ENCODE measurements at places on chromosomes 16 and 17. TPM values are rescaled to one million over a fixed set of nuclear protein-coding genes. Genes with fewer than 3 reads are reported as not detected.
A peak's percentile ranks its signal among the peaks of the same experiment; 100 is the strongest.

- no peaks in the 10 kb centered on the region for H3K36me3 ChIP-seq
- H3K4me3 ChIP-seq, result no peak overlapping the region
- H3K27me3 ChIP-seq, result no peaks in the 10 kb centered on the region
- no peak overlapping the region for H3K27ac ChIP-seq
- no peak for DNase-seq
These were observed 22.2 kb downstream of the ZNF75A start for GRCh38 chr16:3327514-3327913.

GRCh38 chr17:74962622-74963394 lies 9.8 kb downstream of the HID1 start:
- H3K27ac ChIP-seq, result no peak overlapping the region
- H3K4me1 ChIP-seq, result no peaks in the 10 kb centered on the region
- no peaks in the 10 kb centered on the region for H3K27me3 ChIP-seq
- H3K36me3 ChIP-seq, result no peaks in the 10 kb centered on the region
- DNase-seq, result no peak

- peaks cover 12% of the 10 kb centered on the region for H3K27me3 ChIP-seq
- peak; percentile 78 for DNase-seq
- H3K4me1 ChIP-seq, result peaks cover 22% of the 10 kb centered on the region
- H3K36me3 ChIP-seq, result peaks cover 79% of the 10 kb centered on the region
- no peak overlapping the region for H3K4me3 ChIP-seq
These were observed 7.1 kb downstream of the HAS3 start for GRCh38 chr16:69112285-69113129.

Gene ABCA5
- total RNA-seq, result 22.1 TPM

Gene LGALS3BP
- total RNA-seq, result 180 TPM

Gene PRKCB
- total RNA-seq, result 189 TPM

DNA sequence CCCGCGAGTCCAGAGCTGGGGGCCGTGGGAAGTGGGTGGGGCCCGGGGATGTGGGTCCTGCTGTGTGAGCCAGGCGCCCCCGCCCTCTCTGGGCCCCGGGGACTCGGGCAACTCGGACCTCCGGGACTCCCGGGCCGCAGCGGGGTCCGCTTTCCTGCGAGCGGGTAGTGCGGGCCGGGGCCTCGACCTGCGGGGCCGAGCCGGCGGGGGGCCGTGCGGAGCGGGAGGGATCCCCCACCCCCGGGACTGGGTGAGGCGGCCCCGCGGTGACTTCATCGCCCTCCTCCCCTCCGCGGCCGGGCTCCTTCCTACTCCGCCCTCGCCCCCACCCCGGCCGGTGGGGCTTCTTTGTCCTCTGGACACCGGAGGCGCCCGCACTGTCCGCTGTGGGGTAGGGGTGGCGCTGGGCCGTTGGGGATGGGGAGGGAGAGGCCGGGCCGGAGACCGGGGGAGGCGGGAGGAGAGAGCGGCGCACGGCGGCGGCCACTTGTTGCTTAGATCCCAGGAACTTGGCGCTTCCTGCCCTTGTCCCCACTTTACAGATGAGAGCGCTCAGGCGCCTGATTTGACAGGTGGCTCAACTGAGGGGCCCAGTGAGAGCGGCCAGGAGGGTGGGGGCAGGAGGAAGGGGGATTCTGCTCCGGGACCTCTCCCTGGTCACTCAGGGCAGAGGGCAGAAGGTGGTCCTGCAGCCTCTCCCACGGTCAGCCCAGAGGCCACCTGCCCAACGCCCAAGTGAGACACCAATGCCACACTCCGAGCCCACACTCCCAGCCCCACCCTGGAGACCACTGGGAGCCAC lies 874 bp downstream of the CMTM3 start:
- peak overlapping the region; percentile 86 for H3K27ac ChIP-seq
- no peaks in the 10 kb centered on the region for H3K27me3 ChIP-seq
- H3K36me3 ChIP-seq, result peaks cover 14% of the 10 kb centered on the region
- H3K4me3 ChIP-seq, result peak overlapping the region; percentile 94
- peaks cover 38% of the 10 kb centered on the region for H3K4me1 ChIP-seq

DNA sequence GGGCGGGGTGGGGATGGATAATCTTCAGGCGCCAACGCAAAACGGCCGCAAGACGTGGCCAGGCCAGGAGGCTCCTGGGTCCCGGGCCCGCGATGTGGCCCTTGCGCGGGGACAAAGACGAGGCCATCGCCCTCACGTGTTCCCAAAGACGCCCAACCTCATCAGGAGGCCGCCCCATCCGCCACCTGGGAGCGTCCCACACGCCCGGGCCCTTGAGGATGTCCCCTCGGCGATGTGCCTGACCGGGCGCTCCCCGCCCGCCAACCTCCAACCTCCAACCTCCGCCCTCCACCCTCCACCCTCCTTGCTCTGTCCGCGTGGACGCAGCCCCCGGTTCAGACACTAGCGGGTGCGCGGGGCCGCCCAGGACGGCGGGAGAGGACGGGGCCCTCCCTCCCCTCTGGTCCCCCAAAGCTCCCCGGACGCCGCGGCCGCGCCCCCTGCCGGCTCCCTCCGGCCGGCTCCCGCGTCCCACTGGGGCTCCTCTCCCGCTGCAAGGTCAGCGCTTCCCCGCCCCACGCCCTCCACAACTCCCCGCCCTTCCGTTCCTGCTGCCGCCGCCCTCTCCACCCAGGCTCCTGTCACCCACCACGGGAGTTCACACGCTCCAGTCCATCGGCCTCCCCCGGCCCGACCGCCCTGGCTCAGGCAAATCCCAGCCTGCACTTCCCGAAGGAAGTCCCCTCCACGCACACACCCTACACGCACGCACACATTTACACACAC lies 250.8 kb upstream of the RPL38 start:
- peak overlapping the region; percentile 28 for H3K4me3 ChIP-seq
- H3K27me3 ChIP-seq, result peaks cover 8% of the 10 kb centered on the region
- no peaks in the 10 kb centered on the region for H3K36me3 ChIP-seq
- H3K27ac ChIP-seq, result no peak overlapping the region
- peaks cover 8% of the 10 kb centered on the region for H3K4me1 ChIP-seq

DNA sequence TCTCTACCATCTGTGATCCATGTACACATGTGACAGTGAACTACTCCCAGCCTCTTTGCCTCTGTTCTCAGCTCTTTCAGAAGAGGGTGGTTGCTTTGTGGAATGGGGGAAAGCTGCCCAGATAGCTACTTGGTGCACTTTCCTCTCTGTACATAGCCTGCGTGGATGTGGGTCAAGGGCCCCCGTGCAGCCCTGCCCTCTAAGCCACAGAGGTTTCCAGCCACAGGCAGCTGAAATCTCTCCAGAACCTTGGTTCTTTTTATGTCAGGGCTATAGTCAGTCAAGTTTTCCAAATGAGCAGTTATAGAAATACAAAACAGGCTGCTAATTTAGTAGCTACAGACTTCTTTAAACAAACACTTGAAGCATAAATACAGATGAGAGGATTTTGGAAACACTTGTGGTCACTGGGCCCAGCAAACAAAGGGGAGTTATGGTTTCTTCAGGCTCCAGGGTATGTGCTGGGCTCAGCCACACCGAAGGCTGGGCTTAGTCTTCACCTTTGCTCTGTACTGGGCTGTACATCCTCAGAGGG lies 199.7 kb upstream of the ASIC2 start:
- H3K27me3 ChIP-seq, result no peaks in the 10 kb centered on the region
- H3K4me3 ChIP-seq, result no peak overlapping the region
- H3K4me1 ChIP-seq, result no peaks in the 10 kb centered on the region
- DNase-seq, result no peak
- H3K27ac ChIP-seq, result no peak overlapping the region

Gene ATP2A1
- total RNA-seq, result 0.26 TPM

DNA sequence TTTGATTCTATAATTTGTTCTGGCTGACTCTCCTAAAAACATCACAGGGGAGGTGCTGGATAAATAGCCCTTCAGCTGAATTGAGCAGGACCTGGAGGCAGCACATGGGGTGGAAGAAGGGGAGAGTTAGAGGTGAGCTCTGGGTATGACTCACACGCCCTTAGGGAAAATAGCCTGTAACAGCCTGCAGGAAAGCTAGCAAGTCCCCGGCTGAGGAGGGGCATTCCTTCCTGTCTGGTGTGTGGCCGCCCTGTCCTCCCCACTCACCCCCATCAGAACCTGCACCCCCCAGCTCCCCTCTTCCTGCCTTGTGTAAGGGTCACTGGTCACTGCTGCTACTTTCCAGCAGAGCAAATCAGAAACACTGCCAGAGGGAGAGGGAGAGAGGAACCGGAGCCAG lies 187.4 kb downstream of the C16orf95 start:
- no peaks in the 10 kb centered on the region for H3K36me3 ChIP-seq
- no peak for DNase-seq
- H3K4me3 ChIP-seq, result no peak overlapping the region
- peaks cover 6% of the 10 kb centered on the region for H3K27me3 ChIP-seq
- H3K4me1 ChIP-seq, result no peaks in the 10 kb centered on the region

DNA sequence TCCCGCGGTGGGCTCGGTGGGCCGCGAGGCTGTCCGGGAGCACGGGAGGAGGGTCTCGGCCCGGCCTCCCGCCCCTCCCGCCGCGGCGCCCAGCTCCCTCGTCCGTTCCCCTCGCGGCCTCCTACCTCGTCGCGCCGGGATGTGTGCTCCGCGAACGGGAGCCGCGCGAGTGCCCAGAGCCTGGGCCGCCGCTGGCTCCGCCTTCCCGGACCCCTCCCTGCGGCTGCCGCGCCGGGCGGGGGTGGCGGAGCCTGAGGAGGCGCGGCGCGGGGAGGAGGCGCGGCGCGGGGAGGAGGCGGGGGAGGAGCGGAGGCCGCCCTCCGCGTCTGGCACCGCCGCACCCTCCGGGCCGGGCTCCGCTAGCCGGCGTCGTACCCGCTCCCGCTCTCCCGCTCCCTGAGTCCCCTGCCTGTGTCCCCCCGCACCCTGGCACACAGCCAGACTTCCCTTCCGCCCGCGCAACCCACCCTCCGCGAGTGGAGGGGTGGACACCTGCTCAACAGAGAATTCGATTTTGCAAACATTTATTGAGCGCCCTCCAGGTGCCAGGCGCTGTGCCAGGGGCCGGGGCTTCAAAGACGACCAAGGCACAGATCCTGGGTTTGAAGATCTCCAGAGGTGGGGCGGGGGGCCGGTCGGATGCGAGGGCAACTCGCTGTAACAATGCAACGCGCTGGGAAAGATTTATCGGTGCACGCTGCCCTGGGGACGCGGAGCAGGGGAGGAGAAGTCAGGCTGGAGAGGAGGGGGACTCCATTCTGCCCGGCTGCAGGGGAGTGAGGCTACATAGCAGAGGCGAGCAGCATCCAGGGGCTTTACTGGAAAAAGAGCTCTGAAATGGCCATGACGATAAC lies at the start of gene MPP3:
Gene MPP3 (minus strand): TSS at position 171 of the 854 bp plus-strand sequence. CDS start 1,240 bp downstream, outside the sequence.
- no peaks in the 10 kb centered on the region for H3K27me3 ChIP-seq
- H3K27ac ChIP-seq, result peak within 1 kb of the TSS; percentile 47
- peak; percentile 79 for DNase-seq
- H3K4me1 ChIP-seq, result peaks cover 7% of the 10 kb centered on the region
- no peaks in the 10 kb centered on the region for H3K36me3 ChIP-seq

DNA sequence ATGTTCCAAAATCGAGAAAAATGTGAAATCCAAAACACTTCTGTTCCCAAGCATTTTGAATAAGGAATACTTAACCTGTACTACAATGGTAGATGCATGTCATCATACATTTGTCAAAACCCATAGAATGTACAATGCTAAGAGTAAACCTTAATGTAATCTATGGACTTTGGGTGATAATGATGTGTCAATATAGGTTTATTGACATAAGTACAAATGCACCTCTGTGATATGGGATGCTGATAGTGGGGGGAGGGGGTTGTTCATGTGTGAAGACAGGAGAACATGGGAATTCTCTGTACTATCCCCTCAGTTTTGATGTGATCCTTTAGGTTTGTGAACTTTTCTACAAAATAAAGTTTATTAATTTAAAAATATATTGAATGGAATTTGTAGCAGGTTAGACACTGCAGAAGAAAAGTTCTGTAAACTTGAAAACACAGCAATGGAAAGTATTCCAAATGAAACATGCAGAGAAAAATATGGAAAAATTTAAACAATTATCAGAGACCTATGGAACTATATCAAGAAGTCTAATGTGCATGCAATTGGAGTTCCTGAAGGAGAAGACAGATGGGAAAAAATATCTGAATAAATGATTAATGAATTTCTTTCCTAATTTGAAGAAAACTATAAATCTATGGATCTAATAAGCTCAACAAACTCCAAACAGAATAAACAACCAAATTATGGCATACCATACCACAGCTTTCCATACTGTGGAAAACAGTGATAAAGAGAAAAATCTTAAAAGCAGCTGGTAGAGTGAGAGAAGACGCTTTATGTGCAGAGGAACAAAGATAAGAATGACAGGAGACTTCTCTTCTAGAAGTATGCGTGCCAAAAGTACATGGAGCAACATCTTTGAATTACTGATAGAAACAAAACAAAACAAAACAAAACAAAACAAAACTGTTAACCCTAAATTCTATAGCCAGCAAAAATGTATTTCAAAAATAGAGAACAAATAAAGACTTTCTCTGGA lies 34.7 kb upstream of the MSI2 start:
- DNase-seq, result no peak
- H3K27me3 ChIP-seq, result no peaks in the 10 kb centered on the region
- H3K27ac ChIP-seq, result no peak overlapping the region
- H3K4me1 ChIP-seq, result no peaks in the 10 kb centered on the region
- no peak overlapping the region for H3K4me3 ChIP-seq

Gene KCNJ12
- total RNA-seq, result 3.0 TPM

DNA sequence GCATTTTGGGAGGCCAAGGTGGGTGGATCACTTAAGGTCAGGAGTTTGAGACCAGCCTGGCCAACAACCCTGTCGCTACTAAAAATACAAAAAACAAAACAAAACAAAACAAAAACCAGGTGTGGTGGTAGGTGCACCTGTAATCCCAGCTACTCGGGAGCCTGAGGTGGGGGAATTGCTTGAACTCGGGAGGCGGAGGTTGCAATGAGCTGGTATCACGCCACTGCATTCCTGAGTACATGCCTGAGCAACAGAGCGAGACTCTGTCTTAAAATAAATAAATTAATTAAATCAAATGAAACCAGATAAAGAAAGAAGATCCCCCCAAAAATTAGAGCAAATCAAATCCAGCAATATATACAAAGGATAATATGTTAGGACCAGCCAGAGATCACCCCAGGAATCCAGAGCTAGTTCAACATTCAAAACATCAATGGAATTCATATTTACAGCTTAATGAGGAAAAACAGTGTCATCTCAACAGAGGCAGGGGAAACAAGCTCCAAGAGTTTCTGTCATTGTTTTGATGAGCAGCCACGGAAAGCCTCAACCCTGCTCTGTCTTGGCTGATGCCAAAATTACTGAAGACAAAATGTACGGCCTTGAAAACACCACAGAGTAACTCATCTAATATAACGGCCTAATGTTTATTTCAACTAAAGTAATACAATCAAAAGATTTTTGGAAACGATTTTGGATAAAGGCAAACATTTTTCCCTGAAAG lies 3.7 kb downstream of the PEMT start:
- no peaks in the 10 kb centered on the region for H3K36me3 ChIP-seq
- DNase-seq, result no peak
- H3K27me3 ChIP-seq, result no peaks in the 10 kb centered on the region

- H3K27ac ChIP-seq, result no peak overlapping the region
- no peak for DNase-seq
- no peaks in the 10 kb centered on the region for H3K36me3 ChIP-seq
- H3K27me3 ChIP-seq, result no peaks in the 10 kb centered on the region
- no peak overlapping the region for H3K4me3 ChIP-seq
These were observed 1336.0 kb upstream of the CDH8 start for GRCh38 chr16:63372283-63372682.

- H3K4me3 ChIP-seq, result no peak overlapping the region
- H3K4me1 ChIP-seq, result peaks cover 78% of the 10 kb centered on the region
- H3K36me3 ChIP-seq, result no peaks in the 10 kb centered on the region
- peak overlapping the region; percentile 77 for H3K27ac ChIP-seq
- no peaks in the 10 kb centered on the region for H3K27me3 ChIP-seq
These were observed 13.2 kb upstream of the HEATR6 start for GRCh38 chr17:60091908-60092331.
